ENCODE measurements at places on chromosomes 16 and 17.

DNA sequence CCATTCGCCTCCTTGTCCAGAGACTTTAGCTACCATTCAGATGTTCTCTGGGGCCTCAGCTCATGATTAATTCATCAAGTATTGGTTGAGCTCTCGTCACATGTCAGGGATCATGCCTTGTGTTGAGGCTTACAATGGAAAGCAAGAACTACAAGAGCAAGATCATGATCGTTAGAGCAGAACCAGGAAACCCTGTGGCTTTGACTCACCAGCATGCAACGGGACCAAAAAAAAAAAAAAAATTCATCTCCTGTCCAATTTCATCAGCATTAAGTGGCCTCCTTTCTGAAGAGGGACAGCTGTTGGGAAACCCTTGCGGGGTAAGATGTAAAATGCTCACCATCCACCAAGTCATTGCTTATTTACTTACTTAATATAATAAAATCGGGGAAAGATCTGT, 12.1 kb upstream of the USP10 start:
- DNase-seq: no peak

DNA sequence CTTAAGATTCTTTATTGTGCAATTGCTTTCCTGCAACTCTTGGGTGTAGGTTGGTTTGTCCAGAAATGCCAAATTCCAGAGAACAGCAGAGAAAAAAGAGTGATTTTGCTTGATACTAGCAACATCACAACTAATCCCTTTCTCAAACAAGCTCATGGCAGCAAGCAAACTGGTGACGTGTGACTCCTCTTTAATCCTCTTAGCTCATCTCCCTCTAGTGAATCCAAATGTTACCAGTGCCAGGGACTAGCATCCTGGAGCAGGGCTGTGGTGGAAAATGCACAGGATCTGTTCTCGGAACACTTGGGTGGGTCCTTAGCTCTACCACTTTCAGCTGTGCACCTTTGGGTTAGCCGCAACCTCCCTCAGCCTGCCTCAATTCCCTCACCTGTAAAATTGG, 204.0 kb upstream of the CCL2 start:
- no peak for DNase-seq

- DNase-seq: peak; percentile 90
Measured at GRCh38 chr17:18158022-18158600, 25.5 kb upstream of the ALKBH5 start.

DNA sequence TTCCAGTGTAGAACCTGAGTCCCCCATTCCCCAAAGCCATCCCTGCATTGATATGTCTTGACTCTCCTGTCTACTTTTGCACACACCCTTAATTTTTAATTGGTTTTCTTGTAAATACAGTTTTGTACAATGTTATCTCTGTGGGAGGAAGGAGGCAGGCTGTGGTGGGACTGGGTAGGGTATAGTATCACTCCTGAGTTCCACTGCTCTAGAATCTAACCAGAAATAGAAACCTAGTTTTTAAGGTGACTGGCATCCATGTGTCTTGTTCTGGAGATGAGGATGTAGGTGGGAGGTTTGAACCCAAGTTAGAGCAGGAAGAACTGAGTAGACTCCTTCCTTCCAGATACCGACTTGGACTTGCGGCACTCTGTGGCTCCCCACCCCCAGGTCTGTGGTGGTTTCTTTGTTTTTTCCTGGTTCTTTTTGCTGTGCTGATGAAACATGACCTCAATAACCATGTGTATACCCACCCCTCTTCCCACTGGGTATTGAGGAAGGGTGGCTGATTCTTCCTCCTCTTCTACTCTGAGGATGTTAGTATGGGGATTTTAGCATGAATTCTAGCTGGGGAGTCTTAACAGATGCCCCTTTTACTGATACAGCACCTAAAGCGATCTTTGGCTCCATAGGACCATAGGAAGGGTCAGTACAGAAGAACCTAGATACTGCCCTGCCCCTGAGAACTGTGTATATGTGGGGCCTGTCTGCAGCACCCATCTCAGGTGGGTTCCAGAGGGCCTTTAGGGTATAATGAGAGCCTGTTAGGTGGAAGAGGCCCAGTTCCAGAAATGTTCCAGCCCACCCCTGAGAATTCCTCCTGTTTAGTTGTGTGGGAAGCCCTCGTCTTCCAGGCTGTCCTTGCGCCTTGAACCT, 48.7 kb downstream of the SF3B3 start:
- no peak for DNase-seq

DNA sequence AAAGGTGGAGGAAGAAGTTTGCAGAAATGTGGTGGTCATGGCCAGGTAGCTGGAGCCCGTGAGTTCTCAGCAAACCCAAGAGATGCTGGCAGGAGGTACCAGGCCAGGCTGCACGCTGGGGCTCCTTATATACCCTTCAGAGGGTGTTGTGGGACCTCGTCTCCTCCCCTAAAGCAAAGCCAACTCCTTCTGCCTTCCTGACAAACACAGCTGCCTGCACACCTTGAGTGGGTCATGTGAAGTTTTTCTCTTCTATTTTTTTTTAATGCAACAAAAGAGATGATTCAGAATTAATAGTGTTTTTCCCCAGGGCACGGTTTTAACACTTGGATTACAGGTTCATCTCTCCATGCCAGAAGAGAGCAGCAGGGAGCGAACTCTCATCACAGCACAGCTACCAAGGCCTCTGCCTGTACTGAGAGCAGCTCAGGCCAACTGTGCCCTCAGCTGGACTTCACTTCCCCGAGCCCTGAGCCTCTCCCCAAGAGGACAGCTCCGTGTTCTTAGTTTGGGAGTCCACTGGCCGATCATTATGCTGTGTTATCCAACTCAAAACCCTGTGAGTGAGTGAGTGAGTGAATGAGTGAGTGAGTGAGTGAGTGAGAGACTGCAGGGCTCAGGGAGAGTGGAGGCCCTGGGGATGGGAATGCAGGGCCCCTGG, at the start of gene KRT15:
KRT15 (minus strand) TSS at position 102 of the 661 bp plus-strand sequence; CDS start at position 39, 63 bp downstream.
- no peak for DNase-seq

DNA sequence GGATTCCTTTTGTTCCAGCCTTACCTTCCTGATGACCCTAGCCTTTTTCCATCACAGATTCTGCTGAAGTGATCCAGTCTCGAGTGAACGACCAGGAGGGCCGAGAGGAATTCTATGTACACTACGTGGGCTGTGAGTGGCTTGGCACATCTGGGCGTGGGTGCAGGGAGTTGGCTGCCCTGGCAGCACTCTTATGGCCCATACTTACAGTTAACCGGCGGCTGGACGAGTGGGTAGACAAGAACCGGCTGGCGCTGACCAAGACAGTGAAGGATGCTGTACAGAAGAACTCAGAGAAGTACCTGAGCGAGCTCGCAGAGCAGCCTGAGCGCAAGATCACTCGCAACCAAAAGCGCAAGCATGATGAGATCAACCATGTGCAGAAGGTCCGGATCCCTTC, 2.7 kb downstream of the KAT8 start:
- no peak for DNase-seq

DNA sequence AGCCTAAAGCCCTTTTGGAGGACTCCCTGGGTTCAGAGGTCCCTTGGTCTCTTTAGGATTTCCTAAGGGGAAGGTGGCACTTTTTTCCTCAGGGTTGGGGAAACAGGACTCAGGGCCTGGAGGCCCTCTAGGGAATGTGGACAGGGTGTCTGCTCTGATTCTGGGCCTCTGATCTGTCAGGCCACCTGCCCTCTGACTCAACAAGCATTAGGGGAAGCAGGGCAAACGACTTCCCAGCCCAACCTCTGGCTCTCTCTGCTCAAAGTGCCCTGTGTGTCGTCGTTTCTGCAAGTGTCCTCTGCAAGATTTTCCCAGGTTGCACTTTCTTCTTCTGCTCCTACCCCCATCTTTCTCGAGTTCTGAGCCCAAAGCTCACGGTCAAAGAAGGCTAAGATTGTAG, 6.6 kb upstream of the IGFBP4 start:
- DNase-seq: no peak

GRCh38 chr16:15961060-15961511, 11.7 kb downstream of the ABCC1 start:
- peak; percentile 30 for DNase-seq

- DNase-seq: no peak
Measured at GRCh38 chr17:68719431-68719830, 118.3 kb upstream of the FAM20A start.

DNA sequence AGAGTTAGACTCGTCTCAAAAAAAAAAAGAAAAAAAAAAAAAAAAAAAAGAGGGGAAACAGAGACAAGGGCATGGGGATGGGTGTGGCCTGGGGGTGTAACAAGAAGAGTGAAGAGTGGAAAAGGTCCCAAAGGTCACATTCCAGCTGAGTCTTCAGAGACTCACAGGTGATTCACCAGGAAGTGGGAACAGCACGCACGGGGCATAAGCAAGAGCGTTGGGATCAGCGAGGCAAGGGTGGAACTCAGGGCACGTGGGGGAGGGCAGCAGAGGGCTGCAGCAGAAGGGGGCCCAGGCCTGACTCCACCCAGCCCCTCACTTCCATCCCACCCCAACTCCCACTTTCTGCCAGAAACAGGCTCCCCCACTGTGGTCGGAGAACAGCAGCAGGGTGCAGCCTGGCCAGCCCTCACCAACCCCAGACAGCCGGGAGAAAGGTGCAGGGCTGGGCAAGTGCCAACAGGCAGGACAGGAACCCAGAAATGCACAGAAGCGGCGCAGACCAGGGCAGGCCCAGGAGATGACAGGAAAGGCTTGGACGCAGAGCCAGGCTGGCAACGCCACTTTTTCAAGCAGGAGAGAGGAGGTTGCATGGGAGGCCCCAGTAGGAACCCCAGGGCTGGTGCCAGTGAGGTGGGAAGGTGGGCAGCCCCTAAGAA, 3.3 kb downstream of the MEAK7 start:
- no peak for DNase-seq

DNA sequence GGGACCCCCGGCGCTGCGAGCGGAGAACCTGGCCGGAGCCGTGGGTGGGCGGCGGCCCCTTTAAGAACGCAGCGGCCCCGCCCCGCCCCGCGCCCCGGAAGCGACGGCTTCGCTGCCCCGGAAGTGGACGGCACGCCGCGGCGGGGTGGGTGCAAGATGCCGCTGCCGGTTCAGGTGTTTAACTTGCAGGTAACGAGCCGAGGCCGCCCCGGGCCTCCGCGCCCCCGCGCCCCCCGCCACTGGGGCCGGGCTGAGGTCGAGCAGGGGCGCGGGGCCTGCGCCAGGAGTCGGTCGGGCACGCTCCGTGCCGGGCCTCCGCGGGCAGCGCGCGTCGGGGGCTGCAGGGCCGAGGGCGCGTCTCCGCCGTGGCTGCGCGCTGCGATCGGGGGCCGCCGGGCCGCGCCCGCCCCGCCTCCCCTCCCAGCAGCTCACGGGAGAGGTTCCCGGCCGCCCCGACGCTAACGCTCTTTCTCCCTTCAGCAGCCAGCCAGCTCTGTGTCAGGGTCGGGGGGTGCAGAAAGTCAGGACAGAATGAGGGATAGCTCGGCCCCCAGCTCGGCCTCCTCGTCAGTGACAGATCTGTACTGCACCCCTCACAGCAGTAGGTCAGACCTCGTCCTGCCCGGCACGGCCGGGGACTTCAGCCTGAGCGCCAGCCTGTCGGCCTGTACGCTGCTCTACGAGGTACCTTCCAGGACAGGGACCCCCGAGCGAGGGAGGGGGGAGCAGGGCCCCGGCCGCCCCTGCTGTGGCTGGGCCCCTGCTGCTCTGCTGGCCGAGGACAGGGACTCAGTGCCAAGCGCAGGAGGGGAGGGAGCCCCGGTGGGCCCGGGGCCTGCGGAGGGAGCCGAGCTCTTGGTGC, at the start of the genes GPS1 and RFNG:
GPS1 (plus strand) TSS at position 123 of the 862 bp plus-strand sequence; CDS start at position 157, 34 bp downstream.
RFNG (minus strand) TSS at position 36 of the 862 bp plus-strand sequence. CDS start 45 bp downstream, outside the sequence.
- DNase-seq: peak; percentile 61

DNA sequence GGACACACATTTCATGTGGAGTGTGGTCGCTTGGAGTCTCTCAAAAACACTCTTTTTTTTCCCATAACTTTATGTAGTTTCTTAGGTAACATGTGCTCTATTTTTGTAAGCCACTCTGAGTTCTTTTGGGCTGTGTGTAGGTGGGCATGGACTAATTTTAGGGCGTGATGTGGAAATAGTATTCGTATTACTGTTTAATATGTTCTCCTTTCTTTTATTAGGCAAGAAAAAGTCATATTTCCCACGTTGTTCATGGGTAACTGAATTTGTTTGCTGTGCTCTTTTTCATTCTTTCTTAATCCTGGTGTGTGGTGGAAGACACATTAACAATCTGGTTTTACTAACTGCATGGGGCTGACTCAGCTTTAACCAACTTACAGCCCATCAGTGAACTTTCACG, 27.4 kb downstream of the NDEL1 start:
- DNase-seq: no peak

DNA sequence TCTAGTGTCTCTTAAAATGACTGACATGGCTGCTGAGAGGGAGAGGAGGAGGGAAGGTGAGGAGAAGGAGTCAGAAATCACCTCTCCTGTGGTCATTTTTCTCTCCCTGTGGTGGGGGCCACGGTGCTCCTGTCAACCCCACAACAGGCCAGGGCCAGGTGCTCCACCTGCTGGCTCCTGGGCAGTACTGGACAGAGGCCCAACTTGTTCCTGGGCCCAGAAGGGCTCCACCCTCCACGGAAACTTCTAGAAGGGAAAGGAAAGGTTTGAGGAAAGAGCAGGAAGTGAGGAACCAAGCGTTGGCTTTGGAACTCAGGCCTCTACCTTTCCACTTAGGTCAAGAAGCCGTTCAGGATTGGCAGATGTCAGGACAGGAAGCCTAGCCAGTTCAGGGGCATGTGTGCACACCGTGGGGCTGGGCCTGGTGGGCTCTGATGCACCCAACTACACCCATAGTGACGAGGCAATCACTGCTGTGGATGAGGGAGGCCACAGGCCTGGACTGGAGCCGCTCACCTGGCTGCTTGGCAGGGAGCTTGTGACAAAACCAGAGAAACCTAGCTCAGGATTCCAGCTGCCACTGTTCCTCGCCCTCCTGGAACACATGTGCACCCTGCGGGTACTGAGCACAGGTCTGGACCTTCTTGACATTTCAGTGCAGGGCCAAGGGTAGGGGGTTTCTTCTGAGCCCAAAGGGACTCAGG, 36.1 kb downstream of the WNT3 start:
- DNase-seq: no peak

DNA sequence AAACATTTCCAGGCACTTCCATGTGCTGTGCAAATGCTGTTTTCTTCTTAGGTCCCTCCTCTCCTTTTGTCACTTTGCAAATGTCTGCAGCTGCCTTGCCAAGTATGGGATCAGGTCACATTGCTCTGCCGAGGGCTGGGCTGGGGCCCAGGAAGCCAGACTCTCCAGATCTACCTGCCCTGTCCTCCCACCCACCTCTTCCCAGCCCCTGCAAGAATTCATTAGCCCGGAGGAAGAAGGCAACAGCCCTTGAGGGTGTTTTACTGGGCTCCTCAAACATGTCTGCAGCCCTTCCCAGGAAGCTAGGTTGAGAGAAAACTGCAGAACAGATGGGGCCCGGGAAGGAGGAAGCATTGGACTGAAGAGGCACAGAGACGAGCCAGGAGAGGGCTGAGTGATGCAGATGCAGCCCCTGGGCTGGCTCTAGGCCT, 47.1 kb downstream of the WSB1 start:
- no peak for DNase-seq

DNA sequence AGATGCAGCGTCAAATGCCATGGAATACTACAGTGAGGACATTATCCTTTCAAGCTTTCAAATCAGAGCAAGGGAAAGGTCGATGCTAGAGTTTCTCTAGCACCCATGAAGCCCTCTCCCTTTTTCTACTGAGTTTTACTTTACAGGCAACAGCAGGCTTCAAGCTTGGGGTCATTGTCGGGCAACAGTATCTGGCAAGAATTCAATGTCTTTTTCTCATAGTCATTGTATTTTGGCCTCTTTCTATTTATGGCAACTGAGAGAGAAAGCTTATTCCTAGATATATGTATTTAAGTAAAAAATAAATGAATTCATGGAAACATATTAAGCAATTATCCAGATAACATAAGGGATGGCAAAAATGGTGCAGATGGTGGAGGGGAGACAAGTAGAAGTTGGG, 364 bp upstream of the CETP start:
- DNase-seq: no peak

- DNase-seq: no peak
Measured at GRCh38 chr17:37691807-37692206, 48.6 kb upstream of the DDX52 start.
